GM12892 (cell line): ENCODE measurements at places on chromosomes 2 and 18.

GRCh38 chr2:156908825-156909224, 348.7 kb upstream of the GALNT5 start:
- DNase-seq, result no peak

DNA sequence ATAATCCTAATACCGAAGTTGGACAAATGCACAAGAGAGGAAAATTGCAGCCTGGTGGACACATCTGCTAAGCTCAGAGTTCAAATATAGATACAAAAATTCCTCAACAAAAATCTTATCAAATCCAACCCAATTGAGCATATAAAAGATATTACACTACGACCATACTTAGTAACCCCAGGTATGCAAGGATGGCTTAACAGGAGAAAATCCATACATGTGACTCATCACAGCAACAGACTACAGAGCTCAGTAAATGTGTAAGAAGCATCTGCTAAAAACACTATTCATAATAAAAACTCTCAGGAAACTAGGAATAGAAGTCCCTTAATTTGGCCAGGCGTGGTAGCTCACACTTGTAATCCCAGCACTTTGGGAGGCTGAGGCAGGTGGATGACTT, 28.3 kb downstream of the HS6ST1 start:
- DNase-seq, result no peak

DNA sequence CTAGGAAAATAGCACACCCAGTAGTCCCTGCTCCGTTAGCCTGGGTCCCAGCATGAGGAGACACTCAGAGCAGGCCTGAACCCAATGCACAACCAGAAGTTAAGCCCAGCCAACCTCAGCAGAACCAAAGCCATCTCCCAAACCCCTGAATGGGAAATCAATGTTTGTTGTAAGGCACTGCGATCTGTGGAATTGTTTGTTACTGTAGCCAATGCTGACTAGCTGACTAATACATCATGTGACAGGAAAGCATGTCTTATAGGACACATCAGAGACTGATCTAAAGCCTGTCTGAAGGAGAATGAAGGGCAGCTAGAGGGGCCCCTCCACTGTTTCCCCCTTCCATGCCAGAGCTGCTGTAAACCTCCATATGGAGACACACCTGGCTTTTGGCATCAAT, 96.4 kb downstream of the MARCHF4 start:
- no peak for DNase-seq

- no peak for DNase-seq
Observed at GRCh38 chr2:241492174-241492565, 16.2 kb downstream of the STK25 start.

DNA sequence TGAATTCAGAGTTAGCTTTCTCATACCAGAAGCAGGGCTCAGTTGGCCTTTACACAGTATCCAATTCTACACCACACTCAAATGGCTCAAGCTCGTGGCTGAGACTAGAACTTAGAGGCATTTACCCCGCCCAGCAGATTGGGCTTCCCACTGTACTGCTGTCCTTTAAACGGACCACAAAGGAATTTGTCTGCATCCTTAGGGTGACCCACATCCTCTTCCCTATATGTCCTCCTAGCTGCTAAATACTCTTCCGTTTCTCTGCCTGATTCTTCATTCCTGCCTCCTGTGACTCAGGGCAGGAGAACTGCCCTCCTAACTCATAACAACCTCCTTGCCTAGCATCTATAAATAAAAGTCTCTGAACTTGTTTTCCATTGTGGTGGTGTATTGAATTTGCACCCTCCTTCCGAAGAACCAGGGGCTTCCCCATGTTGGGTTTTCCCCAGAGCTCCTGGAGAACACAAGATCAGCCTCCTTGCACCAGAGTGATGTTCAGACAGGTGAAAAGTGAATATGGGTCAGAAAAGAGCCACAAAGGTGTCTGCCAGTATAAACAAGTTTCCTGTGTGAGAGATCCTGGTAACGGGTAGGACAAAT, 32.0 kb upstream of the MC4R start:
- DNase-seq, result no peak

DNA sequence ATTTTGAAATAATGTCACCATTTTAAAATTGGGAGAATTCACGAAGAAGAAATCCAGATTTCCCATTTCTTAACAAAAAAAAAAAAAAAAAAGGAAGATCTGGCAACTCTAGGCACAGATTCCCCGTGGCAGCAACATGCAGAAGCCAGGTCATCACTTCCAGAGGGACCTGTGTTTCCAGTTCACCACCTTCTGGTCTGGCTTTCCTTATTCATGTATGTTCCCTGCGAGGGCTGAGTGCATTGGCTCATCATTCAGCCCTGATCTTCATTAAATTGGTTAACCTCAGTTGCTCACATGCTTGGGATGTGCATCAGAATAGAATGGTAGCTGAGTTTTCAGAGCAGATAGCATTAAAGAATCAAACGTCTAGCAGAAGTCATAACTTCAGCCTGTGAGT, 25.0 kb upstream of the MAP3K20 start:
- DNase-seq, result no peak

DNA sequence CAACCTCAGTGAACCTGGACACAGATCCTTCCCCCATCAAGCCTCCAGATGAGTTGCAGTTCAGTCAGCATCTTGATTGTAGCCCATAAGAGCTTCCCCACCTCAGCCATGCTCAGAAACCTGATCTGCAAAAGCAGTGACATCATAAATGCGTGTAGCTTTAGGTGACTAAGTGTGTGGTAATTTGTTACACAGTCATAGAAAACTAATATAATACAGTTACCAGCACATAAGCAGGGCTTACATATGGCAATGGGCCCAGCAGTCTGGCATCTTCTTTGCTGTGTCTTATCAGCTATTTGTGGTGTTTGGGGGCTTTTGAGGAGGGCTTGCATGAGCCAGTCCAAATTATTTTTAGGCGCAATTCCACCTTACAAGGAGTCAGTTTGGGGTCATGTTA, 807.0 kb downstream of the SLC4A3 start:
- DNase-seq, result no peak

GRCh38 chr2:177430411-177430810, 37.8 kb downstream of the AGPS start:
- DNase-seq, result no peak
